ENCODE measurements at places on chromosomes 4 and X. TPM values are rescaled to one million over a fixed set of nuclear protein-coding genes. Genes with fewer than 3 reads are reported as not detected.

GRCh38 chrX:118038614-118039365 is 77.8 kb downstream of the KLHL13 start:
- no peaks in the 10 kb centered on the region for H3K36me3 ChIP-seq
- H3K27me3 ChIP-seq: no peaks in the 10 kb centered on the region
- no peak overlapping the region for H3K4me3 ChIP-seq

DNA sequence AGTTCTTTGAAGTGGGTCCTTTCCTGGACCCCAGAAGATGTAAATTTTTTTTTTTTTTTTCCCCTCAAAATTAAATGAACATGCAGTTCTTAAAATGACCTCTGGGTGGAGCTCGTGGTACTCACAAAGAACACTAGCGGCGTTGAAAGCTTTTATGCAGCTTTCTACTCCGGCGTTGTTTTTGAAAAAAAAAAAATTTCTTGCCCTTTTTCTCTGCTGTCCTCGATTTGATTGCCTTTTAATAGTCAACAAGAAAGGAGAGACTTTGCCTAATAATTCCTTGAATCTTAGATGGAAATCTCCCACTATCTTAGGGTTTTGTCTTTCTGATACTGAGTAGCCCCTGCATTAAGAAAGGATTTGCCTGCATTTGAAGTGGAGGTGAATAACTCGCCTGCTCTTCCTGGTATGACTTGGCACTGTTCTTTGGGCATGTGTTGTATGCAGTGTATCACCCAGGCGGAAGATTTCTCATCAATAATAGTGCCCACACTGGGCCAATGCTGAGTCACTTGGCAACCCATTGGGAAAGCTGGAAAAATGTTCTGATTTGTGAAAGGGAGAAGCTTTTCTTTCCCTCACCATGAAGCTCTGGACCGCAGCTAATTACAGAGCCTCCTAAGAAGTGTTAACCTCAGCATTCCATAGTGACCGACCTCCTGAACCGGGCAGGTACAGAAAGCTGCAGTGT is 104.0 kb downstream of the PHEX start:
- H3K4me1 ChIP-seq: peaks cover 5% of the 10 kb centered on the region
- H3K27me3 ChIP-seq: no peaks in the 10 kb centered on the region
- H3K36me3 ChIP-seq: no peaks in the 10 kb centered on the region
- H3K27ac ChIP-seq: no peak overlapping the region
- DNase-seq: no peak
- no peak overlapping the region for H3K4me3 ChIP-seq

GRCh38 chr4:53436251-53436650 is 58.8 kb downstream of the FIP1L1 start:
- no peak for DNase-seq
- H3K36me3 ChIP-seq: peaks cover 49% of the 10 kb centered on the region
- H3K27ac ChIP-seq: no peak overlapping the region
- H3K4me1 ChIP-seq: peaks cover 16% of the 10 kb centered on the region

- H3K27me3 ChIP-seq: no peaks in the 10 kb centered on the region
- no peak overlapping the region for H3K27ac ChIP-seq
- H3K4me3 ChIP-seq: no peak overlapping the region
Observed at GRCh38 chr4:81452452-81453006, 19.2 kb downstream of the RASGEF1B start.

DNA sequence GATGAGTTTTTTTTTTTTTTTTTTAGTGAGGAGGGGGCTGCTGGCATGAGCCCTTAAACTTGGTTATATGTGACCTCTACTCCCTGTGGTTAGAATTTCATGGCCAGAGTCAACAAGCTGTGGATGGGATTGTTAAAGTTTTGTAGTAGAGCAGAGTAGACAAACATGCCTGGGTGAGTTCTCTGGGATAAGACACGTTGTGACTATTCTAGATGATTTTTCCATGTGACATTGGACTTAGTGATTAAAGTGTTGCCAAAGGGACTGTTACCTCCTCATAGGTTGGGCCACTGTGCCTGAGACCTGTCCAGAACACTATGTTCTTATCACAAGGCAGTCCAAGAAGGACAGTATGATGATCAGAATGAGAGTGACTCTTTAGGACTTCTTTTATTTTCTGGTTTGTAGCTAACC is 28.8 kb upstream of the ALB start:
- peaks cover 3% of the 10 kb centered on the region for H3K27me3 ChIP-seq
- no peak overlapping the region for H3K4me3 ChIP-seq
- no peaks in the 10 kb centered on the region for H3K36me3 ChIP-seq
- no peaks in the 10 kb centered on the region for H3K4me1 ChIP-seq

DNA sequence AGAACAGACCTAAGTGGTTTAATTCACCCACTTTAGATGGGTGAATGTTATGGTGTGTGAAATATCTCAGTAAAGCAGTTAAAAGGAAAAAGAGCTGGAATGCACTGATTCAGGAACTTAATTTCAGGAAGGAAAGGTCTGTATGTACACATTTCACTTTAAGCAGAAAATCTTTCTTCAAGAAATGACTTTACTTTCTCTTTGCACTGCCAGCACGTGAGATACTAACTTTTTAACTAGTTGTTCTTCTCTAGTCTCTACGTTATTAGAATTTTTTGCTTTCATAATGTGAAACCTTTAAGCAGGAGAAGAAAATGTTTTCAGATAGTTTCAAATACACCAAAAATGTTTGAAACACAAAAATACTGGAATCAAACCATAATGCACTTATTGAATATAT is 18.8 kb downstream of the C4orf46 start:
- H3K36me3 ChIP-seq: no peaks in the 10 kb centered on the region
- peaks cover 5% of the 10 kb centered on the region for H3K4me1 ChIP-seq
- peaks cover 2% of the 10 kb centered on the region for H3K27me3 ChIP-seq
- H3K27ac ChIP-seq: no peak overlapping the region
- DNase-seq: no peak
- peak overlapping the region; percentile 42 for H3K4me3 ChIP-seq

DNA sequence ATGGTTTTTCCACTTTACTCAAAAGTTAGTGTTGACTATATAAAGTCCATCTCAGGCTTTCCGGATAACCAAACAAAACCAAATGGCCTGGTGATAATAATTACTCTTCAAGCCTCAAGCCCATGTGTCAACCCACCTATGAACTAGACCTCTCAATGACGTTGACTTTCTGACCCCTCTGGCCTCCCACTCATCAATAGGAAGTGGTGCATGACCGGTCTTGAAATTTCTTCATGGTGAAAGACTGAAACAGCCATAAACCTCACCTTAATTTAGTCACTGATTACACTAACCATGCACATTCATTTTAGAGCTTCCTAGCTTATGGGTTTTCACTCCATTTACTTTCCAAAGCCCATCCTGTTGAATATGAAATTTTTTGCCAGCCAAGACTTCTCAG is 276.0 kb downstream of the KLHL13 start:
- H3K27me3 ChIP-seq: no peaks in the 10 kb centered on the region
- no peaks in the 10 kb centered on the region for H3K4me1 ChIP-seq
- H3K27ac ChIP-seq: no peak overlapping the region
- H3K36me3 ChIP-seq: no peaks in the 10 kb centered on the region
- DNase-seq: no peak

DNA sequence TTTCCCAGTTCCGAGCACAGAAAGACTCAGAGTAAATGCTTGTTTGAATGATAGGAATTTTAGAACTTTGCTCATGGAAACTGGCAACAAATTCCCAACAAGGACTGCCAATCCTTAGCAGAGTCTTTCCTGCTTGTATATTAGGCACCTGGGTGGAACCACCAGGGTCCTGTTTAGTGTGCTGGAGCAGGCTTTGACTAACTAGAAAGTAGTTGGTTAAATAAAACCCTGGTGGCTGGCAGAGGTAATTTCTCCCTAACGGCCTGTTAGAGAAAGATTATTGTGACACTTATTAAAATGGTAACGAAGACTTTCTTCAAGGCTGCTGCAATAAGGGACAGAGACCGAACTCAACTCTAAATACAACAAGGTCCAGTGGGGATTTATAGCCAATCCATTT is 103.6 kb upstream of the TEX13D start:
- H3K4me3 ChIP-seq: no peak overlapping the region
- H3K27me3 ChIP-seq: no peaks in the 10 kb centered on the region
- no peak overlapping the region for H3K27ac ChIP-seq
- no peaks in the 10 kb centered on the region for H3K36me3 ChIP-seq

GRCh38 chrX:40096395-40097091 is 1.2 kb downstream of the BCOR start:
- peaks cover 9% of the 10 kb centered on the region for H3K36me3 ChIP-seq
- peaks cover 31% of the 10 kb centered on the region for H3K4me1 ChIP-seq
- H3K27ac ChIP-seq: peak overlapping the region; percentile 72
- DNase-seq: peak; percentile 73

DNA sequence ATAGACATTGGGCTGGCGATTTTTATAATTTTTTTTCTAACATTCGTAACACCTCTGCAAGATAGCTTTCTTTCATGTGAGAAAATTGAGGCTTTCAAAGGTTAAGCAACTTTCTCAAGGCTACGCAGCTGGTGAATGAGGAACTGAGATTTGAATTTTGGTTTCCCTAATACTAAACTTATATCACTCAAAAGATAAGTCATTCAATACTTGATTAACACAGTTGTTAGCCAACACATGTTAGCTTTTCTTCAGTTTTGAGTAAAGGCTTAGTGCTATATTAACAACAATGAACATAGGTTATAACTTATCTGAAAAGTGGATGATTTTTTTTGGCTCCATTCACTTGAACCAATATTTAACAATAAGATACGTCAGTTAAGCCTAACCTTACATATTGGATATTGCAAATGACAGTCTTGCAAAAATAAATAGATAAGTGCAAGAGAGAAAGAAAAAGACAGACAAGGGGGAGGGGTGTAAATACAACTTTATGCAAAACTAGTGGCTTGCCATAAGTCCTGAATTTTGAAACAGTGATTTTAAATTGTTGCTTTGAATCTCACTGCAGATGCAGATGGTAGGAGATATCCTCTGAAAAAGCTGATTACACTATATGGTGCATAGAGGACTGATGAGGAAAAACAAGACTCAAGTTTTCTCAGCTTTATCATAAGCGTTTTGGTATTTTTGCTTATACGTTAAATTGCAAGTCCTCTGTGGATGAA is 11.1 kb upstream of the GPM6A start:
- no peak overlapping the region for H3K27ac ChIP-seq
- no peak overlapping the region for H3K4me3 ChIP-seq
- no peaks in the 10 kb centered on the region for H3K4me1 ChIP-seq
- H3K36me3 ChIP-seq: no peaks in the 10 kb centered on the region

DNA sequence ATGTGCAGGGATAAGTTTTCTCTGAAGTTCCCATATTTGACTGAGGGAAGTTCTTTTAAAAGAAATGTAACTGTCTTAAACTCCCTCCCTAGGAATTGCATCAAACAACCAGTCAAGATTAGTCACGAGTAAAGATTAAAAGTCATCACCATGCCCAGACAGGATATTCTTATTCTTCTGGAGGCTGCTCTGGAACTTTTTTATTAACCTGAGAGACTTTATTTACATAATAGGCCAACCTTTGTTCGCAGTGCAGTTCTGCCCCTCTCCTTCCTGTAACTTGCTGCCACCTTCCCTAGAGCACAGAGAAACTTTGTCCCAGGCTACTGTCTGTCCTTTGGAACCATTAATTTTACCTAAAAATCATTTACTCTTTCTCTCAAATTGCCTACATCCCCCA is 9.8 kb upstream of the HERC3 start:
- H3K4me3 ChIP-seq: no peak overlapping the region
- H3K27ac ChIP-seq: no peak overlapping the region
- no peak for DNase-seq
- peaks cover 1% of the 10 kb centered on the region for H3K27me3 ChIP-seq

DNA sequence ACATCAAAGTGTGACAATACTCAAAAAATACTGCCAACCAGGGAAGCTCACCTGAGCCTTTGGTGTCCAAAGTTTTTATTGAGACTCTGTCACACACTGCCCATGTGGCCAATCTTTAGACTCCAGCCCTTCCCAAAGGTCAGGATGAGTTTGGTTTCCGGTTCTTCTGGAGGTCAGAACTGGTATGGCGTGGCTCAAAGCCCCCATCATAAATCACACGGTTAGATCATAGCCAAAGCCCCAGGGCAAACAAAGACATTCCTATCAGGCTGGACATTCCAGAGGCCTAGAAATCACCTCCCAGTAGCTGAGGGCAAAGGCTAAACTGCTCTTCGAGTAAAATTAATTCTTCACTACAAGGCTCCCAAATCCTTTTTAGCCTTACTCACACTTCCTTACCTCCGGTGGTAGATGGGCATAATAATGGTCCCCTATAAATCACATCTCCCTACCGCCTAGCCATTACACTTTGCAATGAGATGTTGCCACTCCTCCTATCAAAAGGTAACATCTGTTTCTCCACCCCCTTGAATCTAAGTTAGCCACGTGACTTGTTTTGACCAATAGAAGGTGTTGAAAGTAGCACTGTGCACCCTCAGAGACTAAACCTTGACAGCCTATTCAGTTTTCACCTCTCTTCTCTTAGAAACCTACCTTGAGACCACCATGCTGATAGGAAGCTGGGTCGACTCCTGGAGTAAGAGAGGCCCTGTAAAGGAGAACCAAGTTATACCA is 137.8 kb upstream of the DUSP21 start:
- H3K4me1 ChIP-seq: no peaks in the 10 kb centered on the region
- no peak overlapping the region for H3K4me3 ChIP-seq
- H3K27me3 ChIP-seq: no peaks in the 10 kb centered on the region
- DNase-seq: no peak

GRCh38 chrX:107687445-107687844 is 59.1 kb downstream of the PRPS1 start:
- H3K36me3 ChIP-seq: no peaks in the 10 kb centered on the region
- no peak overlapping the region for H3K4me3 ChIP-seq
- DNase-seq: no peak
- H3K27ac ChIP-seq: no peak overlapping the region
- no peaks in the 10 kb centered on the region for H3K27me3 ChIP-seq
- H3K4me1 ChIP-seq: peaks cover 34% of the 10 kb centered on the region

- no peaks in the 10 kb centered on the region for H3K36me3 ChIP-seq
- no peak overlapping the region for H3K4me3 ChIP-seq
- H3K27me3 ChIP-seq: no peaks in the 10 kb centered on the region
- H3K27ac ChIP-seq: no peak overlapping the region
- H3K4me1 ChIP-seq: no peaks in the 10 kb centered on the region
Observed at GRCh38 chr4:129863206-129863605, 767.3 kb downstream of the C4orf33 start.

GRCh38 chr4:23202712-23203247 is 510.0 kb downstream of the GBA3 start:
- no peak for DNase-seq
- H3K4me3 ChIP-seq: no peak overlapping the region
- H3K4me1 ChIP-seq: no peaks in the 10 kb centered on the region

- no peak for DNase-seq
- no peaks in the 10 kb centered on the region for H3K27me3 ChIP-seq
- no peak overlapping the region for H3K4me3 ChIP-seq
- H3K4me1 ChIP-seq: no peaks in the 10 kb centered on the region
- H3K36me3 ChIP-seq: no peaks in the 10 kb centered on the region
Observed at GRCh38 chr4:173763389-173763788, 233.4 kb upstream of the HAND2 start.

GRCh38 chr4:123246085-123246484 is 150.5 kb upstream of the SPRY1 start:
- no peak overlapping the region for H3K27ac ChIP-seq
- no peaks in the 10 kb centered on the region for H3K36me3 ChIP-seq
- no peaks in the 10 kb centered on the region for H3K4me1 ChIP-seq
- no peak for DNase-seq
- H3K4me3 ChIP-seq: no peak overlapping the region

GPR82 gene
- 0.21 TPM for total RNA-seq

GAGE12H gene
- total RNA-seq: not detected

RPA4 gene
- 0.91 TPM for total RNA-seq

FAM200B gene
- total RNA-seq: 9.7 TPM
